ENCODE measurements at places on chromosomes 12 and 14.
A peak's percentile ranks its signal among the peaks of the same experiment; 100 is the strongest.

- no peak for DNase-seq
Measured at GRCh38 chr14:69315301-69315700, 55.3 kb downstream of the GALNT16 start.

- no peak for DNase-seq
Measured at GRCh38 chr12:7403466-7403865, 40.5 kb downstream of the CD163L1 start.

GRCh38 chr14:103393676-103394626 lies 8.7 kb downstream of the MARK3 start:
- DNase-seq = peak; percentile 60

- no peak for DNase-seq
Measured at GRCh38 chr14:102754370-102755262, 22.6 kb upstream of the TRAF3 start.

GRCh38 chr12:117126335-117126734 lies 27.1 kb upstream of the TESC start:
- DNase-seq = no peak

DNA sequence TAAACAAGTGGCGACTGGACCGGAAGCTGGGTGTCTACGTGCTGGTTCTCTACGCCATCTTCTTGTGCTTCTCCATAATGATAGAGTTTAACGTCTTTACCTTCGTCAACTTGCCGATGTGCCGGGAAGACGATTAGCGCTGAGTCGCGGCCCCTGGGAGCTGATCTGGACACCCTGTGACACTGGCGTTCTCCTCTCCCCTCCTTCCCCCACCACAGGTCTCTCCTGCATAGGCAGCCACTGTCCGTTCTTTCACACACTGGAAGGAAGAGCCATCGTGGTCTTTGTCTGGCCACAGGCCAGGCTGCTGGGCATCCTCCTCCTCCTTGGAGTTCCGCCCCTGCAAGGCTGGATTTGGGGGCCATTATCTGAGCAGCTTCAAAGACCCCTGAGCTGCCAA lies 20.1 kb upstream of the RIN3 start:
- no peak for DNase-seq

- DNase-seq = no peak
Measured at GRCh38 chr14:33812601-33813000, 138.3 kb downstream of the EGLN3 start.

- no peak for DNase-seq
Measured at GRCh38 chr12:115609347-115609746, 668.1 kb downstream of the MED13L start.

GRCh38 chr12:25558586-25558985 lies 5.5 kb upstream of the LMNTD1 start:
- DNase-seq = no peak

- DNase-seq = no peak
Measured at GRCh38 chr12:123258593-123258992, 13.1 kb downstream of the CDK2AP1 start.

DNA sequence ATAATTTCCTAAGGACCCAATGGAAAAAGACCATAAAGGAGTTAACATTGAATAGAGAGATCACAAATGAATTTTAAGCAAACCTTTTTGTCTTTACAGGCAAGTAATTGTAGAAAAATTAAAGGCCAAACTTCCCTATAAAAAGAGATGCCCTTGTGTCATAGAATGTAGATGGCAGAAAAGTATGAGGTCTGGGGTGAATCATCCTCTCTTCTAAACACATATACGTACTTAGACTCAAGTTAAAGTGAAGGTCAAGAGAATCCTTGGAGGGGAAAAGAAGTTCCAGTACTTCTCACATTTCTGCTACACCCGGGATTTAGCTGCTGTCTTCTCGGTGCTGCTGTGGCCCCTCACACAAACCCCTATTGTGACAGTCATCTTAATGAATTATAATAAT lies 116.2 kb upstream of the ARID2 start:
- no peak for DNase-seq

DNA sequence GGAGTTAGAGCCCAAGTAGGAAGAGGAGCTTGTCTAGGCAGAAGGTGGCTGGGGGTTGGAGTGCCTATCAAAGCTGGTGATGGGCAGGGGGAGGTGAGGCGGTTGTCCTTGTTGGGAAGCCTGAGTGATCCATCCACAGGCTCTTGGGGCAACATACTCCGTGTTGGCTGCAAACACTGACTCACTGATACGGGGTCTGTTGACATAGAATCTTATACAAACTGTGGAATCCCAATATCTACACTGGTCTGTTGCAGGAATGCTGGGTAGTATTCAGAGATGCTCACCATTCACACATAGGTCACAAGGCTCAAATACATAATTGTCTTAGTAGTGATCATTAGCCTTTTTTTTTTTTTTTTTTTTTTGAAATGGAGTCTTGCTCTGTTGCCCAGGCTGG lies 26.0 kb downstream of the ERH start:
- no peak for DNase-seq

DNA sequence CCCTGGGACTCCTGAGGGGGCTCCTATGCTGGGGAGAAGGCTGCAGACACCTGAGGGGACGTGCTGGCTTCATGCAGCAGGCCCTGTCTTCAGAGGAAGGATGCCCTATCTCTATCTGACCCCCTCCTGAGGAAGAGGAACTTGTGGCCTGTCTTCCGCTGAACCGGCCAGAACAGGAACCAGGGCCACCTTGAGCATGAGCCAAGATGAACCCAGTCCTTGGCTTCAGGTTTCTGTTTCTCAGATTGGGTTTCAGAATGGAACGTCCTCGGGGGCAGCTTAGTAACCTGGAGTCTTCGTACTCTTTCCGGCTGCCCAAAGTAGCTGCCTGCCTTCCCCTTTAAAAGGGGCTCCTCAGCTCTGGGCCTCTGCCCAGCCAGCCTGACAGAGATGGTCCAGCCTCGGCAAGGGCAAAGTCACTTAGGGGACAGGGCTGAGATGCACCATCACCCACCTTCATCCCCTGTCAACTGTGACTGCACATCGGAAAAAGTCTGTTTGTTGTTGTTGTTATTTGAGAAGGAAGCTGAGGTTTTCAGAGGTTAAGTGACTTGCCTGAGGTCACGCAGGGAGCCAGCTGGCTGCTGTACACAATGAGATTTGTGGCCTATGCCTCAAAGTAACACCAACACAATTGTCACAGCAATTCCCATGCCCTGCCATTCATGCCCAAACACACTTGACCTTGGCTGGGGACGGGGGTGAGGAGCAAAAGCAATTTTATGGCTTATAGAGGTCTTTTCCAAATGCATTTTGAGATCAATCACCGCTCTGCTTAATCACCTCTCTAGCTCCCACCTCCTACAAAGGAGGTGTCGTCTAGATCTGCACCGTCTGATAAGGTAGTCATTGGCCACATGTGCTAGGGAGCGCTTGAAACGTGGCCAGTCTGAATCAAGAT lies 13.4 kb downstream of the ASB2 start:
- peak; percentile 71 for DNase-seq

DNA sequence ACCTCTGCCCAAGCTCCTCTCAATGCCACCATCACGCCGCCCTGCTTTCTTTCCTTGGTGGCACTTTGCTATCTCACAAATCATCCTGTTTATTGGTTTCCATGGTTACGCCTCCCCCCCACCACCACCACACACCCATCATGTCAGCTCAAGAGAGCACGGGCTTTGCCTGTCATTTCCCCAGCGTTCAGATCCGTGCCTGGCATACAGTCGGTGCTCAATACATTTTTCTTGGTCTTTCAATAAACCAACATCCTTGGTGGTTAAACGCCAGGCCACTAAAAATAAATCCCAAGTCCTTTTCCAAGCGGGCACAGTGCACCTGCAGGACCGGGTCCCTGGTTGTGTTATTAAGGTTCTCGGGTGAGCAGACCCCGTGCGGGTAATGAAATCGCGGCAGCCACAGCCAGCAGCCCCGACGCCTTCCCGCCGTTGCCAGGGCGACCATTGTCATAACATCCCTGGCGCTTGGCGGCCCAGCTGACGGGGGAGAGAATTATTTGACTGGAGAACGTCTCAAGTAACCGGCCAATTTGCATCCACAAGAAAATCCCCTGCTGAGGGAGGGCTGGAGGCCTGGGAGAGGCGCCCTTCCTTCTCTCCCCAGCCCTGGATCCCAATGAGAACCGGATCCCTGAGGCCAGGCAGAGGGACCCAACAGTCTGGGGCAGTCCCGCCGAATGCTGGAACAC lies 92.9 kb downstream of the KSR2 start:
- DNase-seq = peak; percentile 64

GRCh38 chr12:75662511-75663159 lies 151.2 kb upstream of the KRR1 start:
- no peak for DNase-seq

- no peak for DNase-seq
Measured at GRCh38 chr14:96225745-96226151, 21.1 kb downstream of the BDKRB2 start.

- DNase-seq = no peak
Measured at GRCh38 chr12:111155521-111155920, 213.4 kb downstream of the PHETA1 start.

DNA sequence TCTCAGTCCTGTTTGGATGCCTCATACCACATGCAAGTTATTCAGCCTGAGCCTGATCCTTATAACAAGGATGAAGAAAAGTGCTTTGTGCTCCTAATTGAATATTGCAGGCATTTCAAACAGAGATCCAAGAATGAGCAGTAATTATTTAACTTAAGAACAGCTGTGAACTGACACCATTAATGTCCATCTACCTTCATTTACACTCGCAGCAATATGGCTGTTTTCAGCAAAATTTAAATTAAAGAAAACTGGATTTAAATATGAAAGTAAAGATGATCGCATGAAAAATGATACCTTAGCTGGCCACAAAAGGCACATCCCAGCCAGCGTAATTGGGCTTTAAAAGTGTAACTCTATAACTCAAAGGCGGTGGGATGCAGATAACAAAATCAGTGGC lies 466.3 kb downstream of the GALC start:
- DNase-seq = no peak

DNA sequence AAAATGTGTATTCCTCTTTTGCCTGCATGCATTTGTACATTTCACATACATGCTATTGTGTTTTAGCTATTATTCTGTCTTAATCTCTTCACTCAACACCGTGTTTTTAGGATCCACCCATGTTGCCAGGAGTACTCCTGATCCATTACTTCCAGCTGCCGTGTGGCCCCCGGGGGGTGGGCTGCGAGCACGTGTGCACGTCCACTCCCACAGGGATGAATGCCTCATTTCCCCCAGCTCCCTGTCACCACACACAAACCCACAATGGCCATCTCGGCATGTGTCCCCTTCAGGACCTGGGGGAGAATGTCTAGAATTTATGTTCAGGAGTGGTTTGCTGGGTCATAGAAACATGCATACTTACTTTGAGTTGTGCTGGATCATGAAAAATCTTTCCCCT lies 62.7 kb upstream of the ACTN1 start:
- DNase-seq = no peak

All from T-helper 2 cell (primary cell).